Thoracic aorta (tissue), 2 donors: ENCODE measurements at places on chromosomes 16 and 17. TPM values are rescaled to one million over a fixed set of nuclear protein-coding genes. Genes with fewer than 3 reads are reported as not detected.

- peaks cover 42% of the 10 kb centered on the region for H3K36me3 ChIP-seq
- no peaks in the 10 kb centered on the region for H3K27me3 ChIP-seq
- no peak for DNase-seq
These were observed 25.1 kb downstream of the MAPK8IP3 start for GRCh38 chr16:1731073-1731472.

DNA sequence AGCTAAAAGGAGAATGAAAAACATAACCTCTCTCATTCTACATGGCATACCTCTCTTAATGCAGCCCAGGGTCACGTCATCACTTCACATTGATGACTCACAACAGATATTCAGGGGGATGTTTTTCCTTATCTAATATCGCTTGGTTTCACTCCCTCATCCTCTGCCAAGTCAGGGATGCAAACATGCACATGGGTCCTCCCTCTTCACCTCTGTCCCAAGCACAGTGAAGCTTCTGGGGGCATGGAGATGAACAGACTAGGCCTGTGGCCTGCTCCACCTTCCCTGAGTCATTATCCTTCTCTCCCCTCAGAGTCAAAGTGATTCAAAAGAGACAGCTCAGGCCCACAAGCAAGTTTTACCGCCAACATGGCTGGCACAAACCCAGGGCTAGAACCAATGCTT lies 2.3 kb upstream of the MT2A start:
- H3K36me3 ChIP-seq = no peaks in the 10 kb centered on the region
- DNase-seq = no peak
- H3K27ac ChIP-seq = peak overlapping the region; percentile 92
- no peaks in the 10 kb centered on the region for H3K27me3 ChIP-seq
- peaks cover 33% of the 10 kb centered on the region for H3K4me1 ChIP-seq
- no peak overlapping the region for H3K4me3 ChIP-seq

DNA sequence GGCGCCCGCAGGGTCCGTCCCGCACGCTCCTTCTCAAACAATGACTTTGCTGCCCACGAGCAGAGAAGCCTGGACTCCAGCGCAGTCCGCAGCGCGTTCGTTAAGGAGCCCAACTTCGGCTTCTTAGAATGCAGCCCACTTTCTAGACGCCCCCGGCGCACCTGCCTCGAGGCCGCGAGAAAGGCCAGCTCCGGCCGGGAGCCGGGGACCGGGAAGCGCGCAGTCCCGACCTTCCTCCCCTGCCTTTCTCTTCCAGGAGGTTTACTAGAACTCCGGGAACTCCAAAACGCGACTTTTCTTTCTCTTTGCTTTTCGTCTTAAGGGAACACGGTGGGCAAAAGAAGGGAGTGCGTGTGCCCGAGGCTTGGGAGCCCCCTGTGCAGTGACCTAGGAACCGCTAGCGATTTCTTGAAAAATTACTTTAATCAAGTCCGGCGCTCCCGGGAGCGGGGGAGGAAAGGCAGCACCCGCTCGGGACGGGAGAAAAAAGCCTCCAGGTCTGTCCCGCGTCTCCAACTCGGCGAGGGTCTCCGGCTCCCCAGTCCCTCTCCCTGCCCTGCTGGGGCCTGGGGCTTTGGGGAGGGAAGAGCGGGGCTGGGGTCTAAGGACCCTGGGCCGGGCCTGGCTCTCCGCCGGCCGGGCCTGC lies 2.6 kb downstream of the HNF1B start:
- H3K36me3 ChIP-seq = no peaks in the 10 kb centered on the region
- H3K27ac ChIP-seq = no peak overlapping the region
- H3K27me3 ChIP-seq = peaks cover 46% of the 10 kb centered on the region

DNA sequence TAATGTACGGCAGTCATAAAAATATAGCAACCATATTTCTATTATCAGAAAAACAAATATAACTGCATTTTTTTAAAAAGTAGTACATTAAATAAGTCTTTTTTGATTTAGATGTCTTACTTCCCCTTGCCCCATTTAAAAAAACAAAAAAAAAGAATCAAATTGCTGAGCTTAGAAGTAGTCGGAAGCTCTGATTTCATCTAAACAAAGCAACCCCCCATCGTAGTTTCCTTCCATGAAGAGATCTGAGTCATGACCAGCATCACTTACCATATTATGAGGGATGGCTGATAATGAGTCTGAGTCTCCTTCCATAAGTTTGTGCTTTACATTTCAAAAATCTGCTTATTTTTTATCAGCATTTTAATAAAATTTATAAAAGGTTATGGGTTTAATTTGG lies 86.2 kb downstream of the ITFG1 start:
- DNase-seq = no peak
- H3K4me3 ChIP-seq = no peak overlapping the region
- no peak overlapping the region for H3K27ac ChIP-seq
- no peaks in the 10 kb centered on the region for H3K36me3 ChIP-seq

Gene KCTD2
- 22.7 TPM for total RNA-seq

Gene KRTAP2-1
- total RNA-seq = not detected
